ENCODE measurements at places on chromosomes 11 and 22.

- DNase-seq, result no peak
Observed at GRCh38 chr11:119885067-119885466, 156.1 kb upstream of the NECTIN1 start.

GRCh38 chr11:134476435-134477021, 64.5 kb upstream of the B3GAT1 start:
- DNase-seq, result no peak

GRCh38 chr11:72524711-72525110, 90.4 kb upstream of the CLPB start:
- no peak for DNase-seq

DNA sequence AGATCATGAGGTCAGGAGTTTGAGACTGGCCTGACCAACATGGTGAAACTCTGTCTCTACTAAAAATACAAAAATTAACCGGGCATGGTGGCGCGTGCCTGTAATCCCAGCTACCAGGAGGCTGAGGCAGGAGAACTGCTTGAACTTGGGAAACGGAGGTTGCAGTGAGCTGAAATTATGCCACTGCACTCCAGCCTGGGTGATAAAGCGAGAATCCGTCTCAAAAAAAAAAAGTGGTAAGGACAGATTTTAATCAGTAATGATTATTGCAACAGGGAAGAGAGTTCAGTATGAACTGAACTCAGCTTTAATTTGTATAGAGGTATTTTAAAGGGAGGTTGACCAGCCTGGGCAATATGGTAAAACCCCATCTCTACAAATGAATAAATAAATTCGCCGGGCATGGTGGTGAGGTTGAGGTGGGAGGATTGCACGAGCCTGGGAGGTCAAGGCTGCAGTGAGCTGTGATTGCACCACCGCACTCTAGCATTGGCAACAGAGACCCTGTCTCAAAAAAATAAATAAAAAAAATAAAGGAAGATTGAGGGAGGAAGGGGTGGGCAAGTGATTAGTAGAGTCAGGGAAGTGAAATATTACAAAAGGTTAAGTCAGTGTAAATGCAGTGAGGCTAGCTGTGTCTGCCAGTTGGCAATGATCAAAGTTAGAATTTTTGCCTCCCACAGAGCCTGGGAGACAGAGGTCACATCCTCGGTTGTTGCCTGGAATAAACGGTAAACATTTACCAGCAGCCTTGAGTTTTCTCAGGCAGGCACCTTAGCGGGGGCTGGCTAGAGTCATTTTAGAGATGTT, 2.6 kb upstream of the MCM5 start:
- DNase-seq, result peak; percentile 14

GRCh38 chr11:46249103-46249937, 28.1 kb upstream of the CREB3L1 start:
- DNase-seq, result no peak

DNA sequence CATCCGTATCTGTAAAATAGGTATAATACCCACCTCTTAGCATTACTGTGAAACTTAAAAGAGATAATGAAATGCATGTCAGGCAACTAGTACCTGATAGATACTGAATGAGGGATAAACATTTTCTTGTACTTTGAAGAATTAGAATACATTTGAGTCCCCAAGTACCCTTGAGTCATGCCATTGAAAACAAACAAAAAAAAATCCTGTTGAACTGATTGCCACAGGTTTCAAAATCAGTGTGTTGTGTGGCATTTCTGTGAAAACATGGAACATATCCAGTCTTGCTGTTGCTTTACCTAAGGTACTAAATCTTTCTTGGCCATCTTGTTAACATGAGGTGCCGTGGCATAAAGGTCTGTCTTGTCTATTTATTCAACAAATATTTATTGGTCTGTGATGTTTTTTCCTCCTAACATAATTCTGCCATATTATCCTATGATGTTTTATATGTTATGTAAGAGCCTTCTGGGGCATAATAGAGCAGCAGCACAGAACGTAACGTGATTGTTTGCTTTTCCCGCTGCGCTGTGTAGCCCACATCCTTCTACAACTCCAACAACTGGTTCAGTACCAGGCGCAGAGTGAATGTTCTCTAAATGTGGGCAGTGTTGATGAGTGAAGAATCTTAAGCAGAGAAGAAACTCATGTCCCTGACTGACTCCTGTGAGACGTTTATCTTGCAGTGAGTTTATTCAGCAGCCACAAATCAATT, 79.3 kb upstream of the RAB1B start:
- DNase-seq, result no peak

DNA sequence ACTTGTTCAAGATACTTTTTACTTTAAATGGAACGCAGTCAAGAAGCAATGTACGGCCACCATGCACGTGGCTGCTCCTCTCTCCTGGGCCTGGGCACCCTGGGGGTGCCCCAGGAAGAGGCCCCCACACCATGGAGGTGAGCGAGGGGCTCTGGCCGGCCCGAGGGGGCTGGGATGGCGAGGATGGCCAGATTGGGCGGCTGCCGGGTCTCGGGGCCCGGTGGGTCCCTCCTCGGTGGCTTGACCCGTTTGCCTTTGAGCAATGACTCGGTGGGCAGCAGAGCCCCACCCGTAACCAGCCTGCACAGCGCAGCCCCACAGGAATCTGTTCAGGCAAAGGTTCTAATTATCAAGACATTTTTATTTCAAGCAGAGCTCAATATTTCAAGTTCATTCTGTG, 167.4 kb downstream of the BRD1 start:
- DNase-seq, result no peak

GRCh38 chr11:44159848-44160721, 64.6 kb downstream of the EXT2 start:
- no peak for DNase-seq

DNA sequence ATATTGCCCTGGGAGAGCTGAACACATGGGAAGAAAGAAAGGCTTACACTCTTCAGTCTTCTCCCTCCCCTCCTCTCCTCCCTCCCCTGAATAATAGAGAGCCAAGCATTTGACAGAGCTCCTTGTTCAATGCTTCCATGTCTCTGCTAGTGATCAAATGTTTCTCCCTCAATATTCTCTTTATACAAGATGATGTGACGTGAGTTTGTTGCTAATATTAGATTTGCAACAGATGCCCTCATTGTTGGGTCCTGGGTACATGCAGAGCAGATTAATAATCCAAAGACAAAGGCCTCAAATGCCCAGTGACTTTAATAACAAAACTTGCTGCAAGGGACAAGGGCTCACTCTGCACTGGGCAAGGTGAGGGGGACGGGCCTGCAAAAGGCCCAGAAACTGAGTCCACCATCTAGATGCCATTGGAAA, 7.1 kb upstream of the ENDOD1 start:
- no peak for DNase-seq

DNA sequence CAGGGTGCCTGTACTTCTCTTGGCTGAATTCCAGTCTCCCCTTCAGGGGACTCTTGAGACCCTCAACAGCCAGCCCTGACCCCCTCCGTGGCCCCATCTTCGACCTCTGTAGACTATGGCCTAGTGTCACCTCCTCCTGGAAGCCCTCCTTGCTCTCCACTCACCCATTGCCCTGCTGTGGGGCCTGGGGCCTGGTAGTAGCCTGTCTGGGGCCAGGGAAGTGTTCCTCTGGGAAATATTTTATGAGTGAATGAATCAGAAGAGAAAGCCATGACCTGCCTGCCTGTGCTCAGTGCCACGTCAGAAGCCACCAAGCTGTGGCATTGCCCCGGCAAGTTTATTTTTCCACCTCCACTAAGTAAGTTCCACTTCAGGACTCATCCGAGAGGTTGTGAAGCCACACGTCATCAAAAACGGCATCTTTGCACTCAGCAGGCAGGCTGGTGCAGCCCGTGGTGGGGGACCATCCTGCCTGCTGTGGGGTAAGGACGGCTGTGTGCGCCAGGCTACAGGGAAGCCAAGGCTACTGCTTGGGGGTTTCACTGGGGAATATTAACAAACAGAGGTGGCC, 59.6 kb upstream of the PPARA start:
- no peak for DNase-seq

GRCh38 chr11:32079553-32079952, 11.3 kb upstream of the RCN1 start:
- no peak for DNase-seq

- DNase-seq, result no peak
Observed at GRCh38 chr22:39182478-39183030, 30.1 kb upstream of the CBX7 start.

- no peak for DNase-seq
Observed at GRCh38 chr11:11805228-11805627, 36.5 kb upstream of the USP47 start.

GRCh38 chr11:117815262-117815803, 9.2 kb downstream of the FXYD2 start:
- DNase-seq, result peak; percentile 73

- DNase-seq, result peak; percentile 45
Observed at GRCh38 chr11:122628810-122629555, 26.5 kb upstream of the UBASH3B start.

DNA sequence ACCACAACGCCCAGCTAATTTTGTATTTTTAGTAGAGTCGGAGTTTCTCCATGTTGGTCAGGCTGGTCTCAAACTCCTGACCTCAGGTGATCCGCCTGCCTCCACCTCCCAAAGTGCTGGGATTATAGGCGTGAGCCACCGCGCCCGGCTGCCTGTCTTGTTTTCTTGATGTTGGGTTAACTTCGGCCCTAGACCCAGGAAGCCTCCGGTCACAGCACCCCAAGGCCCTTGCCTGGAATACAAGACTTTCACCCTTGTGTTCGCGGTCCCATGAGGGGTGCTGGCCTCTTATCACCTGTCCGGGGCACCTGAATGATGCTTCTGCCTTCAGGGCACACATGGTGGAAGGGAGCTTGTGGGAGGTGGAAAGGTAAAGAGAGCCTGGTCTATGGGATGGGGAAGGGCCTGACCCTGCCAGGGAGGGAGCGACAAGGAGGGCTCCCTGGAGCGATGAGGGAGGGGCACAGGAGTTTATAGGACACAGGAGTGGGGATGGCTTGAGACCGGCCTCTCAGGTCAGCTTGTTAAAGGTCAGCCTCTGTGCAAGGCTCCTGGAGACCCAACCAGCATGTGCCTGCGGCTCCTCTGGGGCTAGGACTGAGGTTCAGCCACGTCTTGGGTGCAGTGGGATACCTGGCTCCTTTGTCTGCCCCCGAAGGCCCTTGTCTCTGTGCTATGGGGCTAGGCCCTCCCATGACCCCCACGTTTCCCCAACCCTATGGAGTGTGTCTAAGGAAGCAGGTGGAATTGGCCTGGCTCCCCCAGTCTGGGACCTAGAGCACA, 34.7 kb upstream of the GRAMD4 start:
- no peak for DNase-seq

DNA sequence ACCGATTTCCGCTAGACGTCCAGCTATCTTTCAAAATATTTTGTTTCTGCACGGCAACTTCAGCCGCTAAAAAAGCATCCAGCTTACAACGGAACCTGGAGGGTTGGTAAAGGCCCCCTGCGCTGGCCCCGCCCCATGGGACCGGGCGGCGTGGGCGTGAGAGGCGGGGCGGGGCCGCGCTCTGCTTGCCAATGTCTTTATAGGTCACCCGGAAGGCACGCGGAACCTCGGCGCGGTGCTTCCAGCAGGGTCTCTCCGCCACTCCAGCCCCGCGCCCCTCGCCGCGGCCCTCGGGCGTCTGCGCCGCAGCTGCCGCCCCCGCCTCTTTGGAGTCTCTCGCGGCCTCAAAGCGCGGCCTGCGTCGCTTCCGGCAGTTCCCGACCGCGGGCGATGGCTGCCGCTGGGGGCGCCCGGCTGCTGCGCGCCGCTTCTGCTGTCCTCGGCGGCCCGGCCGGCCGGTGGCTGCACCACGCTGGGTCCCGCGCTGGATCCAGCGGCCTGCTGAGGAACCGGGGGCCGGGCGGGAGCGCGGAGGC, at the start of gene FDX1:
Gene FDX1 (plus strand): TSS at position 218 of the 536 bp plus-strand sequence. CDS start 173 bp downstream, at position 391.
- peak; percentile 89 for DNase-seq

DNA sequence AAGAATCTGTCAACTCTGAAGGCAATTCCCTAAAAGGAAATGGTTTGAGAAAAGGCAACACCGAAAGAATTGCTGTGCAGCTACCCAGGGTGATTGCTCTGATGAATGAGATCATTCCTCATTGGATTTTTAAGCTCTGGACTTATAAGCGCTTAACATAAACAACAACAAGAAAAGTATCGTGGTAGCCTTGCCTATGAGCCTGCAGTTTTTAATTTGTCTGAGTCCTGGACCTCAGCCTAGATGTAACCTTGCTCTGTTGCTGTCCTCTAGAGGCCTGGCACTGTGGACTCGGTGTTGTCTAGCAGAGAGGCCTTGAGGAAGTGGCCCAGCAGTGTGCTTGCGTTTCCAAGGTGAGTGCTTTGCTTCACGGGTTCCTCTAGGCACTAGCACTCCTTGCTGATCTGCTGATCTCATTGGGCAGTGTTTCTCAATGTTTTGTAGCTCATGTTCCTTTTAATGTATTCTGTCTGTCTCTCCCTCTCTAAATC, 20.4 kb downstream of the CCDC81 start:
- no peak for DNase-seq

- peak; percentile 88 for DNase-seq
Observed at GRCh38 chr11:102047305-102047924, at the start of gene CFAP300. TSS of gene CFAP300 (plus strand) at chr11:102047437. CDS start at chr11:102047471, 34 bp downstream.

DNA sequence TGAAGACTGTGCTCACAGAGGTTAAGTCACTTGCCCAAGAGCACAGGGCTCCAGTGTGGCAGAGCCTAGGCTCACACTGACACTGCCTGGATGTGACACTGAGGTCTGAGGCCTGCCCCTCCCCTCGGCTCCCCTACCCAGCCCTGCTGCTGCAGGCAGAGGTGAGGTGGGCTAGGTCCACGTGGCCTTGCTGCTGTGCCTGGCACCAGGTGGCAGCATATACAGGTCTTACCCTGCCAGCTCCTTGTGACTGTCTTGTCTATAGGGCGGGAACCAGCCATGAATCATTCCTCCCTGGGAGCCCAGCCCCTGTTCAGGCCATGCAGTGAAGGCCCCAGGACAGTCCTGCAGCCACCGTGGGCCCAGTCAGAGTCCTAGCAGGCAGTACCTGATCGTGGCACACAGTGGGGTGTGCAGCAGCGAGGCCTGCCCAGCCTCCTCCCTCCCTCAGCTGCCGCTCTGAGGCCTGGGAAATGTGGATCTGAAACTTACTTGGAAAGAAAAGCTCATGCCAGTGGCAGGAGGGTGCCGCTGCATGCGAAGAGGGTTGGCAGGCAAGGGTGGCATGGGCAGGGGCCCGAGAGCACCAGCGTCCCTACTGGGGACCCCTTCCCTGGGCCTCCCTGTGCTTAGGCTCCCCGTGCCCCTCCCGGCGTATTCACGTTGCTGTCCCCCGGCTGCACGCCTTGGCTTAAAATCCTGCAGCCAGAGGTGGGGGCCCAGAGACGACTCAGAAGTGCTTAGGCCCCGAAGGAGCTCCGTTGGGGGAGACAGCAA, 1.2 kb upstream of the CERK start:
- DNase-seq, result peak; percentile 69

Measured in COR-L47 (cell line).